ENCODE measurements at places on chromosomes 13 and 19.

GRCh38 chr13:114049026-114049425, 75.2 kb upstream of the C13orf46 start:
- no peak for DNase-seq

GRCh38 chr19:54315956-54316355, 3.0 kb upstream of the LILRA5 start:
- no peak for DNase-seq

- DNase-seq = no peak
Measured at GRCh38 chr13:84654654-84655275, 772.5 kb upstream of the SLITRK1 start.

- DNase-seq = no peak
Measured at GRCh38 chr19:6259312-6259861, 20.4 kb downstream of the MLLT1 start.

- no peak for DNase-seq
Measured at GRCh38 chr19:46762245-46762890, 16.1 kb upstream of the STRN4 start.

GRCh38 chr13:22196777-22197176, 525.9 kb downstream of the FGF9 start:
- DNase-seq = no peak

DNA sequence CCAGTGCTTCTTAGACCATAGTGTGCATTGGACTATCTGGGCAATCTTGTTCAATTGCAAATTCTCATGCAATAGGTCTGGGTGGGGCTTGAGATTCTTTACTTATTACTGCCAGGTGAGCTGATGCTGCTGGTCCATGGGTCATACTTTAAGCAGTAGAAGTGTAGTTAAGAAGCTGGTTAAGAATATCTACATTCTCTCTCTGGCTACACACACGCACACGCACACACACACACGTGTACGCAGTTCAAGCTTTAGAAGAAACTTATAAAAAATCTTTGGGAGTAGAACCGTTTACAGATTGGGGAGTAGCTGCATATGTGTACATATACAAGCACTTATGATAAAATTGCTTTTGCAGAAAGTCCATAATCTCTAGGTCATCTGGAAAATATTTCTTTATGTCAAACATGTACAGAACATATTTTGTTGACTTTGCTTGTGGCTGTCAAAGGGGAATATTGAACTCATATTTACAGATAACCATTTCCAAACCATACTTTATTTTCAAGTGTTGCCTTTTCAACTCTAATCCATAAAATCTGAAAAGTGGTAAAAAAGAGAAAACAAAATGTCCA, 99.7 kb downstream of the GPC6 start:
- no peak for DNase-seq

- DNase-seq = no peak
Measured at GRCh38 chr13:42221121-42221765, 50.7 kb upstream of the AKAP11 start.

DNA sequence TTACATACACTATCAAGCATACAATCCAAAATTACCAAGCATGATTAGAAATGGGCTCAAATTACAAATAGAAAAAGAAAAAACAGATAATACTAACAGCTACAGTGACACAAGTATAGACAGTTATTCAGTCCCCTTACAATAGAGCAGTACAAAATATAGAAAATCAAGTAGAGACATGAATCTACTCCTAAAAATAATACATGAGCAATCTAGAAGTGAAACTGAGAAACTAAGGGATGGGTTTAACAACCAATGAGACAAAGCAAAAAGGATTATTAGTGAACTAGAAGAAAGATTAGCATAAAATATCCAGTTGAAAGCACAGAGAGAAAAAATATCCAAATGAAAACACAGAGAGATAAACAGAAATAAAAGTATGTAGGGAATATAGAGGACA, 426.7 kb downstream of the TBC1D4 start:
- DNase-seq = no peak

DNA sequence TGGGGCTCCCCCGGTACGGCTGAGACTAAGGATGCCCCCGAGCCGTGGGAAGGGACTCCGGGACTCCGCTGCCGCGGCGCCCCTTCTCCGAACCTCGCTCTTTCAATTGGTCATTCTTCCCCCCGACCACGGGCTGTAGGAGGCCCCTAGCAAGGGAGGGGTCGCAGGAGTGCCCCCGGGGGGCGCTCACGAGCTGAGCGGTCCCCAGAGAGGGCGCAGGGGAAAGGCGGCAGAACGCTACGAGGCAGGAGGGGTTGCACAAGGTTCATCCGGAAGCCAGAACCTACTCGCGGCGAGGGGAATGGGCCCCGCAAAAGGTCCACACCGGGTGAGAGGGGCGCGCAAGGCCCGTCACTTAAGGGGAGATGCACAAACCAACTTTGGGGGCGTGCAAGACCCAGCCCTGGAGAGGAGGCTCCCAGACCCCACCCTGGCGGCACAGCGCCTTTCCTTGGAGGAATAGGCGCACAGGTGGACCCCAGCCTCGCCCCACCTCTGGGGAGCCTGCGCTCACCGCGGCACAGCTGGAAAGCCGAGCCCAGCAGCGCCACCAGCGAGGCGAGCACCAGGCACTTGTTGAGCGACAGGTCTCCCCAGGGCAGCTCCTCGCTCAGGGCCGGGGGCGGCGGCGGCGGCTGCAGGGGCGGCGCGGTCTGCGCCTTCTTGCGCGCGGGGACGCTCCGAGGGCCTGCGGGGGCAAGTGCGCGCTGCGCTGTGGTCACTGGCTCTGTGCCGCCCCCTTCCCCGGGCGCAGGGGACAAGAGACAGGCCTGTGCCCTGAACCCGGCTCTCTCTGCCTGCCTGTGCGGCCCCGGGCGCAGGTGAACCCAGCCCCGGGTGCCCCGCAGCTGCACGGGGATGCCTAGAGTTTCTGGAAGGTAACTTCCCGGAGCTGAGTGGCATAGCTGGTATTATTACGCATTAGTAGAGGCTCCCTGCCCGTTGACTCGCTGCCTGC, 2.8 kb downstream of the JSRP1 start:
- DNase-seq = peak; percentile 60

- DNase-seq = no peak
Measured at GRCh38 chr13:99564386-99564785, 63.1 kb downstream of the TM9SF2 start.

GRCh38 chr19:2290441-2291184, 8.6 kb upstream of the PEAK3 start:
- no peak for DNase-seq

- no peak for DNase-seq
Measured at GRCh38 chr13:58858870-58859371, 1227.4 kb downstream of the PCDH17 start.

DNA sequence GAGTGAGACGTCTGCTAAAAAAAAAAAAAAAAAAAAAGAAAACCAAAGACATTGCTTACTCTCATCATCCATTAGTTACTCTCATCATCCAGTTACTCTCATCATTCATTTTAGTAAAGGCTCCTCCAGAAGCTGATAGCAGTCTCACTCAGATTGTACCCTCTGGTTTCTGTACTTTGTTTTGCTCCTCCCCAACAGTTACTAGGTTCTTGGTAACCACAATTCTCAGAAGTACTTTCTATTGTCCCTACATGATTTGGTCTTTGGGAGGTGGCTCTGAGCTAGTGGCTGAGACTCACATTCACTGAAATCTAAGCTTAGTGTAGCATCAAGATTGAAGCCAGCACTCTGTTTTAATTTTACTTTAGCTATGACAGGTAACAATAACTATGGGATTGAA, 14.3 kb downstream of the ERICH4 start:
- DNase-seq = no peak

DNA sequence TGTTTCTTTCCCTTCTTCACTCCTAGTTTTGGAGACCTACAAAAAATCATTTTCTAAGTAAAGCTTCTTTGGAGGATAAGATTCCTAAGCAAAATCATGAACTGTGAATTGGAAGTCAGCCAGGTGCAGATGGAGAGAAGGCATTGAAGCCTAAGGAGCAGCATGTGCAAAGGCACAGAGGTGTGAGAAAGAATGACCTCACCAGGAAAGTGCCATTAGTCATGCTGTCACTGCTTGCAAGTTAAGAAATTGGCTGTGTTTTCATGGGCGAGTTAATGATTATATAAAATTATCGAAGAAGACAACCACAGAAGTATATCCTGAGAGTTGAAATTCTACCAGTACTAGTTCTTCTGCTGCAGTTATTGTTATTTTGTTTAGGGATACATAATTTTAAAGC, 80.3 kb upstream of the KLHL1 start:
- DNase-seq = no peak

Data from nephron progenitor cell (in vitro differentiated cells).